ENCODE measurements at places on chromosomes 1 and 21. TPM values are rescaled to one million over a fixed set of nuclear protein-coding genes. Genes with fewer than 3 reads are reported as not detected.
A peak's percentile ranks its signal among the peaks of the same experiment; 100 is the strongest.

Gene SLFNL1
- total RNA-seq, result 0.10 TPM

Gene TESK2
- 3.3 TPM for total RNA-seq

Gene TCEA3
- 8.3 TPM for total RNA-seq

Gene TTLL7
- 31.4 TPM for total RNA-seq

Gene CNN3
- total RNA-seq, result 72.3 TPM

Gene CELA3B
- total RNA-seq, result 3.4 TPM

DNA sequence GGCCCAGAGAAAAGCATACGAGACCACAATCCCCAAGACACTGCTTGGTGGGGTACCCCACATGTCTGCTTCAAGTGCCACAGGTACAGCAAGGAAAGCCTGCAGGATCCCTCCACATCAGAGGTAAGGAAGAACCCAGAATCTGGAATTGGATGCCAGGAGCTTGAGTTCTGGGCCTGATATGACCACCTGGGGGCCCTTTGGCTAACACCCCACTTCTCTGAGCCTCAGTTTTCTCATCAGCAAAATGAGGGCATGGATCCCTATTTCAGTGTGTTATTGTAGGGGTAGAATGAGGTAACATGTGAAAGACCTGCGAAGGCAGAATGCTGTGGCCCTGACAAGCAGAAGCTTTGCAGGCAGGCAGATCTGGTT lies 24.5 kb downstream of the NAV1 start:
- no peak overlapping the region for H3K27ac ChIP-seq
- H3K27me3 ChIP-seq, result no peaks in the 10 kb centered on the region
- DNase-seq, result no peak
- no peaks in the 10 kb centered on the region for H3K4me1 ChIP-seq

GRCh38 chr1:156656806-156657740 lies 15.2 kb downstream of the BCAN start:
- no peak for DNase-seq
- H3K4me1 ChIP-seq, result peaks cover 32% of the 10 kb centered on the region
- no peaks in the 10 kb centered on the region for H3K27me3 ChIP-seq
- no peak overlapping the region for H3K27ac ChIP-seq
- no peaks in the 10 kb centered on the region for H3K36me3 ChIP-seq

DNA sequence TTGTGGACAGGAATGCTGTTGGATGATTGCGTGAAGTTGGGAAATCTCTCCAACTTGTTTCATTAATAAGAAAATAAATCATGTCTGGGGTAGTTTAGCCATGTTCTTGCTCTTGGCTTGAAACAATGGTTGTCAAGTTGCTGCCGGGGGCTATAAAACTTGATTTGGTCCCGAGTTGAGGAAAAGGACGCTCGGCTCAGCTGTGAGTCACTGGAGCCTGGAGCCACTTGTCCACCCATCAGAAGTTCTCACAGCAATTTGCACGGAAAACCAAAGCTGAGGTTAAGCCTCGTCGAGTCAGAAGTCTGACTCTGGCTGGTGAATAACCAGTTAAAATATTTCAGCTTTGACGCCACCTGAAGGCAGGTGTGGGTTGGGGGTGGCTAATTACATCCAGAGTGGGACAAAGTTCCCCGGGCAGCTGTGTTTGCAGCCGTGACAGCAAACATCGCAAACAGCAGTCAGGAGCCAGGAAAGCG lies 19.7 kb upstream of the RIPK4 start:
- no peaks in the 10 kb centered on the region for H3K36me3 ChIP-seq
- 0 out of 2 replicates have a peak overlapping the region, but pooled peaks have one; percentile 9 for H3K4me3 ChIP-seq
- DNase-seq, result no peak
- H3K27ac ChIP-seq, result peak overlapping the region; percentile 99
- no peaks in the 10 kb centered on the region for H3K27me3 ChIP-seq

DNA sequence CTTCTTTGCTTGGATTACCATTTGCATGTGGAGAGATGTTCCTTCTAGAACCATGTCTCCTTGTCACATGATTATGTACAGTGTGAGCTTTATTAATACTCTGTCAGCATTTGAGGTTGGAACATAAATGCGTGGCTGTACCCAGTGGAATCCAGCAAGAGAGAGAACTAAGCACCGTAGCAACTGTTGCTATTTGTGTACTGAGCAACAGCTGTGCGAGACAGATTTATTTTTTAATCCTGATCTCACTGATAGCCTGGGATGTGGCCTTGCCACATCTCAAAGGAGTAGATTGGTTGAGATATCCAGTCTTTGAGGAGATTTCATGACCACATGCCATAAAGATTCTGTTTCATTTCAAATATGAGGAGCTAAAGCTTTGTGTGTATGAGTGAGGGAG lies 43.4 kb downstream of the KIF1B start:
- no peaks in the 10 kb centered on the region for H3K27me3 ChIP-seq
- H3K36me3 ChIP-seq, result no peaks in the 10 kb centered on the region
- H3K27ac ChIP-seq, result no peak overlapping the region
- H3K4me3 ChIP-seq, result no peak overlapping the region

DNA sequence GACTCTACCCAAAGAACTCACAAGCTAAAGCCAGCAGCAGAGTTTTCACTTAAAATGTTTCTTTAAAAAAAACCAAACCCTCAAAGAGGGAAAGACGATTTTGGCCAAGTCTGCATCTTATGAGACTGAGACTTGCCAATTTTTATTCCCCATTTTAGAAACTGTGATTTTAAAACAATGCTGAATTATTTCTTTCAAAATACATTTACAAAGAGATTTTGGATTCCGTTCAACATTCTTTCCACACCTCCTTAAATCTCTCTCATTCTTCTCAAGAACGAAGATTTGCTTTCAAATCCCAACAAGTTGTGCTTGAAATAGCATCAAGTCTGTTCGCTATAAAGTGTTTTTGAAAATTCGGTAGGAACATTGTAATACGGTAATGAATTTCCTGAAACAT lies 133.9 kb upstream of the VANGL1 start:
- no peaks in the 10 kb centered on the region for H3K4me1 ChIP-seq
- no peaks in the 10 kb centered on the region for H3K27me3 ChIP-seq
- no peaks in the 10 kb centered on the region for H3K36me3 ChIP-seq
- no peak for DNase-seq
